GM12892 (cell line): ENCODE measurements at places on chromosomes 11 and 22.

- no peak for DNase-seq
These were observed 53.1 kb downstream of the GALNT18 start for GRCh38 chr11:11568651-11569229.

DNA sequence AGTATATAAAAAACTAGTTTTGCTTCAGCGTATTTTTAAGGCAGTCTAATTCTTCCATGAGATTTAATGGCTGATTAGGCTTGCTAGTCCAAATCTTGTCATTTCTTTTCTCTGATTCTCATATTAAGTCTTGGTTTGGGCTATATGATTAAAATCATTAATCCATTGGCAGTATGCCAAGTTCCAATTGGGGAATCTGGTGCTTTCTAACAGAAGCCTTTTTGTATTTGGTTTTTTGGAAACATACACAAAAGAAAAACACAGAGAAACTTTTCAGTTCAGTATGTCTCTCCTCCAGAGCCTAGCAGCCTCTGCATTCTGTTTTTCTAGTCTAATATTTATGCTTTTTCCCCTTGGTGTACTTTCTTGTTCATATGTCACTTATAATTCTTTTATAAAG, 37.9 kb downstream of the SWAP70 start:
- DNase-seq: no peak

- no peak for DNase-seq
These were observed 27.8 kb upstream of the GGTLC2 start for GRCh38 chr22:22616636-22617035.

DNA sequence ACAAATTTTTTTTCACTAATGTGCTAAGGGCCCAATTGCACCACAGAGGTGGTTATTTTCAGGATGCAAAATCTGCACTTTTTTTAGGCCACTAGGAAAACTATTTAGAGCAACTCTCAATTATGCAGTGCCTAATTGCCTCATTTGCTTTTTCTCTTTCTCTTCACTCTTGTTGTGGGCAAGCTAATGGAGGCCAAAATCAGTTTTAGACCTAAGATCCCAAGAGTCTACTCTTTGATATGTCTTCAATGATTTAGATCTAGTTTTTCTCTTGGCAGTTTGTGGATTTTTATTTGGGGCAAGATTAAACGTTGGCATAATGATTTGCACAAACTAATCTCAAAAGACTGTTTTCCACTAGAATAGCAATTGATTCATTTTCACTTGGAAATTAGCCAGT, 1996.9 kb downstream of the LRRC4C start:
- DNase-seq: no peak
